ENCODE measurements at places on chromosomes 16 and 17.

GRCh38 chr17:59292174-59292523 lies 39.3 kb upstream of the YPEL2 start:
- DNase-seq: no peak

GRCh38 chr17:41547378-41547841 lies 19.3 kb upstream of the KRT19 start:
- DNase-seq: no peak

- no peak for DNase-seq
These were observed 8.1 kb upstream of the FOXF1 start for GRCh38 chr16:86501989-86502855.

- DNase-seq: peak; percentile 8
These were observed 21.4 kb upstream of the SPACA3 start for GRCh38 chr17:32970281-32970680.

DNA sequence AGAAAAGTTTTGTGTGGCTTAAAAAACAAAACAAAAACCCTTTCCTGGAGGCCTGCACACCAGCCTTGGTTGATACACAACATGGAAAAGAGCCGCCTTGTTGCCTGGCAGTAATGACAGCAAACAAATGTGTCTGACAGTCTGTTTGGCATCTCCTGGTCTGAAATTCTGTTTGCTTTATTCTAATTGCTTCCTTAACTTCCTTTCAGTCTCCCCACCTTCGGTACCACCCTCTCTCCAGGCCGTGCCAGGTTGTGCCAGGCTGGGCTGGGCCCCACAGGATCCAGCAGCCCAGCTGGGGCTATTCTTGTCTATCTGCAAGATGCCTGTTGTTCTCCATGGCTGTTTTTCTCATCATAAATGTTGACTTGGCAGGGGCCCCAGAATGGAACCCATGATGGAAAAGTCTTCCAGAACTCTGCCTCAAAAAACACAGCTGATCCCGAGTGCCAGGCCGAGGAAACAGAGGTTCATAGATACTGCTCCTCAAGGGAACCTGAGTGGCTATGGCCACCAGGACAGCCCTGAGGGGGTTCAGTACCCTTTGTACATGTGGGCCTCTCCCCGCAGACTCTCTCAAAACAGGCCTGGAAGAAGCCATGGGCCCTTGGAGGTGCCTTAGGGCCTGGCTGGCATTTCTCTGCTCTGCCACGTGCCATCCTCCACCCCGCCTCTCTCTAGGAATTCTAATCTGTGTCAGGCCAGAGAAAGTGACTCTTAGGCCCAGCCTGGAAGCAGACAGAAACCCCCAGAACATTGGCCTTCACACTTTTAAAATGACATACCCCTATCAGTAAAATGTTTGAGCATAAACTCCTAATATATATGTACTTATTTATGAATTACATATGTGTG lies 50.5 kb downstream of the YPEL2 start:
- no peak for DNase-seq

DNA sequence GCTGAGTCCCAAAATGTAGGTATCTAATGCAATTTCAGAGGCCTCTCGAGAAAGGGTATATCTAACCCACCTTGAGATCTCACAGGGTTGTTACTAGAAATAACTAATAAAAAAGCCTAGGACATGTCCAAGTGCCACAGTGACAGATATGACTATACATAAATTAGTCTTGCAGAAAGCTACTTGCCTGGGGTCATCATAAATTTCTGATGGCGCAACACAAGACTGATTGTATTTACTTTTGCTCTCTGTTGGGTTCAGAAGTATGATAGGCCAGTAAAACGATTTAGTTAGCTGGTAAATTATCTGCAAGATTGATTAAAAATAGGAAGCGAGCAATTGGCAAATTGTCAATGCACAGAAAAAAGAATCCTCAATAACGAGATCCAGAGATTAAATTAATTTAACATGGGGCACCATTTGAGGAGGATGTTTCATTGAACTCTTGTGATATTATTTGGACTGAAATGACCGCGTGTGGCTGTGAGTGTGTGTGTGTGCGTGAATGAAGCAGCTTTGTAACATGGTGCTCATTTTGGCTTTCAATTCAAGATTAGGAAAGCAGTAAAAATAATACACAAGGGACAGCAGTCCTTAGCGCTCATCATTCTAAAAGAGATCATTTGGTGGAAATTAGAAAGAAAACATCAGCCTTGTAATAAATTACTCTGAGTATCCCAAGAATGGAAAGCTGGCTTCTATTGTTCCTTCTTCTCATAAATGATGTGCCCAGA lies 157.4 kb upstream of the ZFHX3 start:
- DNase-seq: no peak

GRCh38 chr17:75872434-75873351 lies 5.7 kb downstream of the TRIM47 start:
- no peak for DNase-seq

- no peak for DNase-seq
These were observed 26.2 kb downstream of the SLC39A11 start for GRCh38 chr17:73066148-73066884.

- no peak for DNase-seq
These were observed 13.1 kb upstream of the SPECC1 start for GRCh38 chr17:19996086-19996485.

GRCh38 chr17:8012996-8013640 lies 10.7 kb downstream of the GUCY2D start:
- DNase-seq: no peak

- no peak for DNase-seq
These were observed 14.9 kb upstream of the CLEC18A start for GRCh38 chr16:69936252-69936651.

GRCh38 chr17:31327534-31328159 lies 6.2 kb upstream of the EVI2A start:
- peak; percentile 89 for DNase-seq

- no peak for DNase-seq
These were observed at the start of gene ZPBP2 for GRCh38 chr17:39867880-39868553. Gene ZPBP2, plus strand, starts transcription at chr17:39868202. Its CDS starts 153 bp downstream, at chr17:39868355.

DNA sequence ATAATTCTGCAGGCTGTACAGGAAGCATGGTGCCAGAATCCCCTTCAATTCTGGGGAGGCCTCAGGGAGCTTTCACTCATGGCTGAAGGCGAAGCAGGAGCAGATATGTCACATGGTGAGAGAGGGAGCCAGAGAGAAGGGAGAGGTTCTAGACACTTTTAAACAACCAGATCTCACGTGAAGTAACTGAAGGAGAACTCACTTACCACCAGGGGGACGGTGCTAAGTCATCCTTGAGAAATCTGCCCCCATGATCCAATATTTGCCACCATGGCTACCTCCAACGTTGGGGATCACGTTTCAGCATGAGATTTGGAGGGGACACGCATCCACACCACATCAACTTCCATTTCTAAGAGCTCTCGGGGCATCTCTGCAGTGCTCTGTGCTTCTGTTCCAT lies 37.4 kb upstream of the GNA13 start:
- no peak for DNase-seq

DNA sequence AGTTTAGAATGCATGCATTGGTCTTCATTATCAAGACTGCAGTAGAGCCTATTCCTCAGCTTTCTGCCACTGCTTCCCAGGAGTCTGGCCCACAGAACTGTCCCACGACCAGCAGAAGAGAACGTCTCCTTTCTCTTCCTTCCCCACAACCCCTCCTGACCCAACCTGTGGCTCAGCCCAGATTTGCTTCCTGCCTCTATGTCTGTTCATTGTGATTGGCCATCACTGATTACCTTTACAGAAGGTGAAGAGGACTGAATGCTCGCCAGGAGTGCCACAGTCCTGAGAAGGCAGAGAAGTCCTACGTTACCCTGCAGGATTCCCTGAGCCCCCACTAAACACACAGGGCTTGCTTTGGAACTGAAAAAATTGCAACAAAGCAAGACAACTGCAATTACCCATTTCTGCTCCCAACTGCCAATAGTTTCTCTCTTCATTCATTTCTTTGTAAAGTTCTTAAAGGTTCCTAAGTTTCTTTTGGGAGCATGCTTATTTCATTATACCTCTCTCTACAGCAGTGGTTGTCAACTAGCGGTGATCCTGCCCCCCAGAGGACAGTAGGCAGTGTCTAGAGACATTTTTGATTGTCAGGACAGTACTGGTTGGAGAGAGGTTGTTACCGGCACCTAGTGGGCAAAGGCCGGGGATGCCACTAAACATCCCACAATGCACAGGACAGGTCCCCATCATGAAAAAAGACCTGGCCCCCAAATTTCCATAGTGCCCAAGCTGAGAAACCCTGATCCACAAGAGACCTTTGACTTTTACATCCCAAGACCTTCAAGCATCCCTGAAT lies 4.5 kb upstream of the NAT9 start:
- DNase-seq: no peak

DNA sequence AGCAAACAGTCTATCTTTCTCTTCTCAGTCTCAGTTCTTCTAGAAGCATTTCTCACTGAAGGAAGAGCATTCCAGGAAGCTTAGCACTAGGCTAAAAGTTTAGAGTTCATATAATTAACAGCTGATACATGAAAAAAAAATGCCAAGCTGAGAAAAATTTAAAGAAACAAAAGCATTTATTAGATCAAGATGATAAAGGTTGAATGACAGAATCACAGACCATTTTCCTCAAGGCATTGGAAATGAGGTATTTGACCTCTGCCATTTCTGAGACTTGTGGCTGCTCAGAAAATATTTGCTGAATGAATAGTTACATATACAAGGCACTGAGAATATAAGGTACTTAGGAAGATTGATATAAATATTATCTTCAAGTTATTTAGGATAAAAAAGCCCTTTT lies 901.6 kb upstream of the GOT2 start:
- peak; percentile 83 for DNase-seq

DNA sequence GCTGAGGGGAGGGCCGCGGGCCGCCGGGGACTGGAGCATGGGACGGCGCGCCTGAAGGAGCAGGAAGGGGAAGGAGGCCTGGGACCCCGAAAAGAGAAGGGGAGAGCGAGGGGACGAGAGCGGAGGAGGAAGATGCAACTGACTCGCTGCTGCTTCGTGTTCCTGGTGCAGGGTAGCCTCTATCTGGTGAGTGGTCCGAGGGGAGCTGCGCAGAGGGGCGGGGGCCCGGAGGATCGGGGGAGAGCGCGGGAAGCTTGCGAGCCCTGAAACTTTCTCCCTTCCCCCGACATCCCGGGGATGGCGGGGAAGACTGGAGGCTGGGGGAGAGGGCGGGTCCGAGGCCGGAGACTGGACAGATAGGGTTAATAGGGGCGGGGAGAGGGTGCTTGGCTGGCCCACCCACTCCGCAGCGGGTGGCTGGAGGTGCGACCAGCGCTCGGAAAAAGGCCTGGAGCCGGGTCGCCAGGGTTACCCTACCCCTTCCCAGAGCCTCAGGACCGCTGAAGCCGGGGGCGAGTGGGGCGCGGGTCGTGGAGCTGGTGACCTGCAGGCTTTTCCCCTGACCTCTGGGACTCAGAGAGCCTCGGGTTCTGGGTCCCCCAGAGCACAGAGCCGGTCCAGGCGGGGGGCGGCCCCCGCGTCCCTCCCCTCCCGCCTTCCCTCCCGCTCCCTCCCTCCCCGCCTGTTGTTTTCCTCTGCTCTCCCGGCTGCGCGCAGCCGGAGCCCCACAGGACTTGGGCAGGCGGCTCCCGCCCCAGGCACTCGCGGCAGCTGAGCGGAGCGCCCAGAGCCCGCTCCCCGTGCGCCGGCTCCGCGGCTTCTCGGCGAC lies 631 bp downstream of the NXPH3 start:
- no peak for DNase-seq

GRCh38 chr17:3887804-3888203 lies 5.0 kb downstream of the CAMKK1 start:
- no peak for DNase-seq

- no peak for DNase-seq
These were observed 4.1 kb downstream of the ST6GALNAC2 start for GRCh38 chr17:76581515-76581914.

- DNase-seq: no peak
These were observed 59.6 kb upstream of the ENPP7 start for GRCh38 chr17:79671085-79671694.

- DNase-seq: no peak
These were observed 306.9 kb upstream of the RBFOX1 start for GRCh38 chr16:7025616-7026190.

DNA sequence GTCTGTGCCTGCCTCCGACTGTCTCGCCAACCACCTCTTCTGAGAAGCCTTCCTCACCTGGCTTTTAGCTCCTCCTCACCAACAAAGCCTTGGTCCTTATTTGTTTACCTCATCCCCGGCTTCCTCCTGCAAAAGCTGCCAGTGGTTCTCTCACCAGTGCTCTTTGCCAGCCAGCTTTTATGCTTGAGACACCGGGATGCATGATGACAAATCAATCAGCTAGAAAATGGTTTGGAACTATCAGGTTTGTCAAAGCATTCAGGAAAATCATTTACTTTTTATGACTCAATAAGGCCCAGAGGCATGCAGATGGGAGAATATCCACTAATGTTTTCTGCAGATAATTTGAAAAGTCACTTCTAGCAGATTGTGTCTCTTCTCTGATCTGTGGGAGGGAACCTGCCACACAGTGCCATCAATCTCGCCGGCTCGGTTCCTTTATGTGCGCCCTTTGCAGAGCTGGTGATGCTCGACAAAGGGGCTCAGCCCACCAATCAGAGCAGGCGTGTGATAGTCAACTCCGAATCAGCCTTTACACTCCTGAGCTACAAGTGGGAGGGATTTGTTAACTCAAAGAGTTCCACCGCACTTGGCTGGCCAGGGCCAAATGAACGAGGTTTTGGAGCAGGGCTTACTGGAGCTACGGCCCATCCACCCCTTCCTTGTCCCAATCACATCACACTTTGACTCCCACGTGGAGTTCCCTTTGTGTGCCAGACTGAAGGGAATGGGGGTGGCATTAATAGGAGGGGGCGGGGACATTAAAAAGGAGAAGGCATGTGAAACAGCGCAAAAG lies 85.8 kb downstream of the MRC2 start:
- no peak for DNase-seq

DNA sequence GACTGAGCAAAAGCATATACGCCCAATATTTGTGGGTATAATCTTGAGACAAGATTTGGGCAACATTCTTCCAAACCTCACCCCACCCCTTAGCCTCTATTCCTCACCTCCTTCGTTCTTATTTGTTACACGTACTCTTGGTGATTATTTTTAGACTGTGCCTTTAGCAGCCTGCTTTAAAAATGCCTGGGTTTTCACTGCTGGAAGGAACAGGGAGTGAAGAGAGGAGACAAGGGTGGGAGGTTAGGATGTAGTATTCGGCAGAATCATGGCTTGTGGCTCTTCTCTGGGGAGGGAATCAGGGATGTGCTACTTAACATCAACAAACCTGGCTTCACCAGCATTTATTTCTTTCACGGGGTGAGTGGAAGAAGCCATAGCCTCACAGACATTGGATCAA lies 11.6 kb downstream of the ALKBH5 start:
- DNase-seq: no peak

GRCh38 chr16:17768257-17768656 lies 297.5 kb upstream of the XYLT1 start:
- peak; percentile 82 for DNase-seq

- DNase-seq: no peak
These were observed 71.8 kb downstream of the CACNG1 start for GRCh38 chr17:67116045-67116575.

Data from fibroblast of skin of left quadriceps (primary cell).